ENCODE measurements at places on chromosomes 4 and X.

DNA sequence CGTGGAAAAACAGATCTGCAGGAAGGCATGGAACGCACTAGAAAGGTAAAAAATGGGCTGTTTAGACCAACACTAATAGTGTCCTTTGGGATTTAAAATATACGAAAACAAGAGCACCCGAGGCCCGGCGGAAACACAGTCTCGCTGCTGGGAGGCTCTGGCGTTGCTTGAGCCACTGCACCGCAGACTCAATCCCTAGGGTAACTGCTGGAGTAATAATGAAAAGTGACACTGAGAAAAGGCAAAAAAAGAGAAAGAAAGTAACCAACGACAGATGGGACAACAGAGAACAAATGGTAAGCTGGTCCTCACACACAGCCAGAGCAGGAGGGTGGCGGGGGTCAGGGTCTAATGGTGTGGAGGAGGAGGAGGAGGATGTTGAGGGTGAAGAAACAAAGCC lies 15.4 kb downstream of the IRAK1 start:
- DNase-seq = no peak

DNA sequence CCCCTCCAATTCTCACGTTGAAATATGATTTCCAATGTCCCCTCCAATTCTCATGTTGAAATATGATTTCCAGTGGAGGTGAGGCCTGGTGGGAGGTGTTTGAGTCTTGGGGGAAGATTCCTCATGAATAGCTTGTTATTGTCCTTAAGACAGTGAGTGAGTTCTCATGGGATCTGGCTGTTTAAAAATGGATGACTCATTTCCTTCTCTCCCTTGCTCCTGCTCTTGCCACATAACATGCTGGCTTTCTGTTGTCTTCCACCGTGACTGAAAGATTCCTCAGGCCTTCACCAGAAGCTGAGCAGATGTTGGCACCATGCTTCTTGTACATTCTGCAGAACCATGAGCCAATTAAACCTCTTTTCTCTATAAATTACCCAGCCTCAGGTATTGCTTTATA lies 346.8 kb upstream of the TECRL start:
- no peak for DNase-seq

DNA sequence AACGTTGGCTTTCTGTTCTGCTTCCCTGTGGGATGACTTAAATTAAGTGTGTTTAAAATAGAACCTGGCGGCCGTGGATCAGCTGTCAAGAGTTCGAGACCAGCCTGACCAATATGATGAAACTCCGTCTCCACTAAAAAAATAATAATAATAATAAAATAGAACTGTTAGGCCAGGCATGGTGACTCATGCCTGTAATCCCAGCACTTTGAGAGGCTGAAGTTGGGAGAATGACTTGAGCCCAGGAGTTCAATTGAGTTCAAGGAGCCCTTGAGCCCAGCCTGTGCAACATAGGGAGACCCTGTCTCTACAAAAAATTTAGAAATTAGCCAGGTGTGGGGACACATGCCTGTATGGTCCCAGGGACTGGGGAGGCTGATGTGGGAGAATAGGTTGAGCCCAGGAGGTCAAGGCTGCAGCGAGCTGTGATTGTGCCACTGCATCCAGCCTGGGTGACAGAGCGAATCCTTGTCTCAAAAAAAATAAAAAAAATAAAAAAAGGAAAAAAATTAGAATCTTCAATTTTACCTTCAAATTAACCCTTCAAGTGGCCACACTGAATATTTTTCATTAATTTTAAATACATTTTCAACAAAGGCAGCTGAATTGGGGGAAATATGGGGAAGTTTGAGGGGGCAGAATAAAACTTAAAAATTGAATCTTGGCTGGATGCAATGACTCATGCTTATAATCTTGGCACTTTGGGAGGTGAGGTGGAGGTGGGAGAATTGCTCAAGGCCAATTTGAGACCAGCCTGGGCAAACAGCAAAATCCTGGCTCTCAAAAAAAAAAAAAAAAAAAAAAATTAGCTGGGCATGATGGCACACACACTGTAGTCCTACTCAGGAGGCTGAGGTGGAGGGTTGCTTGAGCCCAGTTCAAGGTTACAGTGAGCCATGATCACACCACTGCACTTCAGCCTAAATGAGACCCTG lies 31.8 kb upstream of the HSD17B13 start:
- DNase-seq = no peak

DNA sequence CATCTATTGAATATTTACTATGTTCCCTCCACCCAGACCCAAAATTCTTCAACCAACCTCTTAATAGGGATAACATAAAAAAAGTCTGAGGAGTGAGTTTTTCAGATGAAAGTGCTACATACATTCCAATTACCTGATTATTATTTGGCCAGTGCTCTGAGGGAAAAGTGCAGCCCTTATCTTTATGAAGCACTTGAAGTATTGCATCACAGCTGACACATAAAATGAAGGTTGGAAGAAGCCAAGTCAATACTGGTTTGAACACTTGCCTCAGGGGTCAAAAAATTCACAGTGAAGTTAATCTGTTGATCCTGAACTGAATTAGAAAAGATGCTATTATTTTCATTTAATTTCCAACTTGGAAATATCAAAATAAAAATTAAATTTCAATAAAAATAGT lies 498.9 kb downstream of the INPP4B start:
- DNase-seq = no peak

GRCh38 chr4:106478152-106478551 lies 109.6 kb upstream of the GIMD1 start:
- no peak for DNase-seq

DNA sequence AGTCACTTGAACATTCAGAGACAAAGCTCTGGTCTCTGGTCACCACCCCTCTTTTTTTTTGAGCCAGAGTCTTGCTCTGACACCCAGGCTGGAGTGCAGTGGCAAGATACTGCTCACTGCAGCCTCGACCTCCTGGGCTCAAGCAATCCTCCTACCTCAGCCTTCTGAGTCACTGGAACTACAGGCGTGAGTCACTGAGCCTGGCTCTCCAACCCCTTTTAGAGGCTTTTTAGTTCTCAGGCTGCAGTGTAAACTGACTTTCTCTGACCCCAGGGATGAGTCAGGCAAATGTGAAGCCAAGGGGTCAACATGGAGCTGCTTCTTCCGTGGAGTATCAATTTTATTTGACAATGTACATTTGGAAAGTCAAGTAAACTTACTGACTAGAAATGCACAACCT lies 229.2 kb downstream of the PTTG2 start:
- no peak for DNase-seq

DNA sequence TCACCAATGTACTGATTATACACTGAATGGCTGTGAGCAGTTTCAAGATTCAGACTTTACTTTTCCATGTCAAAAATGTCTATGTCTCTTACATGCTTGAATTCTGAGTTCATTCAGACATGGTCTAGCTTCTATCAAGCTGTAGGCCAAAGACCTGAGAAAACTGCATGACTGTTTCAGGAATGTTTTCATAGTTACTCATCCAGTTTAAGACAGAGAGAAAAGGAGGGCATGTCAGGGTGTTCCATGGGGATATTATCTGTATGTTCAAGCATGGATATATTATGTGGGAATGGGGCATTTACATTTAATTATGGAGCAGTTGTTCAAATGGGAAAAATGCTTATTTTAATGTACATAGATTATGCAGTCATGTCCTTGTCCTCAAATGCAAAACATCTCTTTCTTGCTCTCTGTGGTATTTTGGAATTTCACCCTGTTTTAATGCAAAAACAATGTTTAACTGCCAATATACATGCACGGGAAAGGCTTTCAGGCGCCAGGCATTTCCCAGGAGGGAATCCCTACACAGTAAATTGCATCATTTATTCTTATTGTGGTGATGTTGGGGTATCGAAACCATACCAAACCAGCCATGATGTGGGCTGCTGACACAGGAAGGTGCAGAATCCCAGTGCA lies 429.1 kb upstream of the INTU start:
- DNase-seq = peak; percentile 12

GRCh38 chr4:114036426-114036825 lies 57.0 kb upstream of the ARSJ start:
- DNase-seq = no peak

DNA sequence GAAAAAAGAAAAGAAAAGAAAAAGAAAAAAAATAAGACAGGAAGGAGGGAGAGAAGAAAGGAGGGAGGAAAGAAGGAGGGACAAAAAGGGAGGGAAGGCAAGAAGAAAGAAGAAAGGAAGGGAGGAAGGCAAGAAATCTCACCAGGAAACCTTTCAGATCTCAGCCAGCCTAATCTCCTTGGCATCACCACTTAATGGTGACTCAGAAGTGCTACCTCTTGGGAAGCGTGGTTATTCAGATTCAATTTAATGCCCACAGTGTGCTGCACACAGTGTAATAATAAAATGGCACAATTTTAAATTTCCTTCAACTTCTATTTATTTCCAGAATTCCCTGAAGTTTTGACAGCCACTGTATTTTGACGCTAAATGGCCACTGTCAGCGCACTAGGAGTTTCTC lies 50.3 kb downstream of the DKK2 start:
- peak; percentile 9 for DNase-seq

DNA sequence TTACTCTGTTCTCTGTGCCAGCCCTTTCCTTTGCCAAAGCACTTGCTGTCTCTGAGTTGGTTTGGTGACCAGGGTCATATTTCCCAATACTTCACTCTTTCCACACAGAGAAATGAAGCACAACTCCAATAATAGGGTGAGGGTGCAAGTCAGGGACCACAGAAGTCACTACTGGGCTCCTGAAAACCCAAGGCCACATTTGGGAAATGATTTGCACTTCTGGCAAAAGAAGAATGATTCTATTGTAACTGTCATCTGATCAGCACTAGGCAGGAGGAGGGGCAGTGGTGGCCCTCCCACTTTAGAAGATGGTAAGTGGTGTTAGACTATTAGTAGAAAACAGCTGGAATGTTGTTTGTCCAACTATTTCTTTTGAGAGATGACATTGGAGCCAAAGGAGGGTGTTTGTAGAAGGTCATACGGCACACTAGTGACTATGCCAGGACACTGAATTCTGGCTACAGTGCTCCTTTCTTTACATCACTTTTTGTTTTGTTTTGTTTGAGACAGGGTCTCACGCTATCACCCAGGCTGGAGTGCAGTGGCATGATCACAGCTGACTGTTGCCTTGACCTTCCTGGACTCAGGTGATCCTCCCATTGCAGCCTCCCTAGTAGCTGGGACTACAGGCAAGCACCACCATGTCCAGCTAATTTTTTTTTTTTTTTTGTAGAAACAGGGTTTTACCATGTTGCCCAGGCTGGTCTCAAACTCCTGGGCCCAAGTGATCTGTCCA lies 10.8 kb upstream of the HADH start:
- DNase-seq = no peak

- DNase-seq = no peak
These were observed 1.8 kb upstream of the RENBP start for GRCh38 chrX:153945956-153946943.

GRCh38 chrX:17368002-17368401 lies 7.0 kb upstream of the NHS start:
- DNase-seq = no peak

- DNase-seq = peak; percentile 54
These were observed 40.1 kb downstream of the EVC start for GRCh38 chr4:5750946-5751665.

DNA sequence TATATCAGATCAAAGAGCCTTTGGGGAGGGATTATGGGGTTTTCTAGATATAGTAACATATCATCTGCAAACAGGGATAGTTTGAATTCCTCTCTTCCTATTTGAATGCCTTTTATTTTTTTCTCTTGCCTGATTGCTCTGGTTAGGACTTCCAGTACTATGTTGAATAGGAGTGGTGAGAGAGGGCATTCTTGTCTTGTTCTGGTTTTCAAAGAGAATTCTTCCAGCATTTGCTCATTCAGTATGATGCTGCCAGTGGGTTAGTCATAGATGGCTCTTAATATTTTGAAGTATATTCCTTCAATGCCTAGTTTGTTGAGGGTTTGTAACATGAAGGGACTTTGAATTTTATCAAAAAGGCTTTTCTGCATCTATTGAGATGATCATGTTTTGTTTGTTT lies 25.6 kb upstream of the ABCB7 start:
- no peak for DNase-seq

- peak; percentile 21 for DNase-seq
These were observed 51.5 kb upstream of the TBC1D9 start for GRCh38 chr4:140807491-140808252.

DNA sequence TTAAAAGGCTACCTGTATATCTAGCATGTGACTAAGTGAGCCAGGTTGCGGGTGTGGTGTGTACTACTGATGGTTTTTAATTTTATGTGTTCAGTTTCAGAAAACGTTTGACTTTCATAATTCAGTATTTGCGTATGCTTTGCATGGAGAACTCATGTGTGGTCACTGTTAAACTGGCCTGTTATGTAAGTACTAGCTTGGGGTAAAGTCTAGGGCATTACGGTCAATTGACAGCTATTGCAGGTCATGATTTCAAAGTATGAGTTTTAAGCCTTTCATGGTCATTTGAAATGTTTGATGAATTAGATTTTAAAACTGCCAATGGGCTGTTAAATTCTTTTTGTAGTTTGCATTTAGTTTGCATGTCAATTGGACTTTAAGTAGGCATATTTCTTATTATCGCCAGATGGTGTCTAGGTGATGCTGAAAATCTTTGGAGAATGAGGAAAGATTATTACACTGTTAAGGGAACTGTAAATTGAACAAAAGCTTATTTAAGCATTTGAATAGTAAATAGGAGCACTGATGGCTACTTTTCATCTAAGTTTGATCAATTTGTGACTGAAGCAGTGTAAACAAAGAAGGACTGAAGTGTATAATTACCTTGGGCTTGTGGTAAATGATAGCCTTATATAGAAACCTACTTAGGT lies 563.4 kb downstream of the DACH2 start:
- DNase-seq = no peak

- peak; percentile 79 for DNase-seq
These were observed 29.0 kb downstream of the F9 start for GRCh38 chrX:139559383-139560042.

DNA sequence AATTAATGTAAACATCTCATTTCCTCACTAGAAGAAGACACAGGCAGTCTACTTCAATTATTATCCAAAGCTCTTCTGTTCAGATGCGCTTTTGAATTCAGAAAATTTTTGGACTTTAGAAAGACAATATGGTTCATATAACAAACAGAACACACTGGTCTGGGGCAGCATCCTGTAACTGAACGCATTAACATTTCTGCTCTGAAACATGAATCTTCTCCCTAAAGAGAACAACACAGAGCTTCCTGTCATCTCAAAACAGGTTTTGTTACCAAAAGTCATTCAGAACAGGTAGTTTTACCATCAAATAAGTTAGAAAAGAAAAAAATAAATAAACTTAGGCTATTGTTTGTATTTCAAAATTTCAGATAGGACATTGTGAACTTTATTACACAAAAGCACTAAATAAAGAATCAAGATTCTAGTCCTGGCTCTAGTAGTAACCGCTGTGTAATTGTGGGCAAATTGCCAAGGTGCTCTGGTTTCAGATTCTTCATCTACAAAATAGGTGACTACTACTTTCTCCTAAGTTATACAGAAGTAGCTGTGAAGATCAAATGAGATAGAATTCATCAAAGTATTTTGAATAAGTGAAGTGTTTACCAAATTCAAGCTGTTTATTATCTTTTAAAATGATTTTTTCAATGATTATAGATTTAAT lies 252.3 kb upstream of the RASGEF1B start:
- DNase-seq = no peak
